ENCODE measurements at places on chromosomes 1 and 21. TPM values are rescaled to one million over a fixed set of nuclear protein-coding genes. Genes with fewer than 3 reads are reported as not detected.

Gene TMPRSS15
- not detected for total RNA-seq

Gene TAS1R3
- total RNA-seq, result 0.32 TPM

DNA sequence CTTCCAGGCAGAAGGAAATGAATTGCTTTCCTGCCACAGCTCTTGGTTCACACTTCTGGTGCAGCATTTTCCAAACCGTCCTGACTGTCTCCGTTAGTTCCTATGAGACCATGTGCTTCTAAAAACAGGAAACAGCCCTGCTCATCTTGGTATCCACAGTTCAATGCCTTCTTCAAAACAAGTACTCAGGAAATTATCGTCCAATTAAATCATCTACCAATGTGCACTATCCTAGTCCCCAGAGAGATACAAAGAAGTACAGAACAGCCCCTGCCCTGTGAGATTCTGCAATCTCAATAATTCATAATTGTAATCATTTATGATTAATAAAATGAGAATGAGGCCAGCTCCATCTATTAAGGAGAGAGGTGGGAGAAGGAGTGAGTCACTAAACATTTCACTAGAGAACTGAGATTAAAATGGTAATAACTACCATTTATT, 11.2 kb downstream of the CLEC20A start:
- no peak overlapping the region for H3K4me3 ChIP-seq
- DNase-seq, result no peak
- H3K36me3 ChIP-seq, result no peaks in the 10 kb centered on the region
- peaks cover 15% of the 10 kb centered on the region for H3K4me1 ChIP-seq

DNA sequence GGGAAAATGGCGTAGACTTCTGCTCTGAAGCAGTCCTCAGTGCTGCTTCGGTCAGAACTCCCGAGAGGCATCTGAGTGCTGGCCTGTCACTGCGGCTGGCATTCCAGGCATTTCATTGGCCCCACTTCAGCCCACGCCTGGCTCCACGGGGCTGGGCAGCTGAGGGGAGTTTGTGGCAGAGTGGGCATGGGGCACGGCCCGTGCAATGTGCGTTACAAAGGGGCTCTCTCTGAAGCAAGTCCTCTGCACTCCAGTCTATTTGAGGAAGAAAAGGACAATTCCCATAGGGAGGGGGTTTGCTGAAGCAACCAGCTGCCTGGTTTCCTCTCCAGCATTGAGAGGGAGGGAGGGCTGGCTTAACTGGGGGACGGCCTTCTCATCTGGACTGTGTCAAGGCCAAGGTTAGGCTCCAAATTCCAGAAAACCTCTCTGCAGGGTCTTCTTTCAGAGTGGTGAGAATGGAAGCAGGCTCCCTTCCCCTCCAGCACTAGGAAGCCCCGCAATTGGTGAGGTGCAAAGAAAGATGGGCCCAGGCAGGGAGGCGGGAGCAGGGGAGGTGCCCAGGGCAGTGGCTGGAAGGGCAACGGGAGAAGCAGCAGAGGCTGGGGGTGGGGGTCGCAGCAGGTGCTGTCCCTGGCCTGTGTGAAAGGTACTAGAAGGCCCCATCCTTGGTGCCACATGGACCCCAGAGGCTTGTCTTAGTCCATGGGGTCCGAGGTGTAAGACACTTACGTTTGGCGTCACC, 21.1 kb upstream of the GPR157 start:
- H3K27ac ChIP-seq, result peak overlapping the region; percentile 74
- no peaks in the 10 kb centered on the region for H3K27me3 ChIP-seq
- H3K4me1 ChIP-seq, result peaks cover 25% of the 10 kb centered on the region
- no peak overlapping the region for H3K4me3 ChIP-seq

- H3K27ac ChIP-seq, result peak overlapping the region; percentile 96
- no peaks in the 10 kb centered on the region for H3K27me3 ChIP-seq
- H3K4me3 ChIP-seq, result peak overlapping the region; percentile 95
- DNase-seq, result no peak
- peaks cover 27% of the 10 kb centered on the region for H3K4me1 ChIP-seq
Measured at GRCh38 chr1:108199201-108199691, 897 bp downstream of the SLC25A24 start.

- H3K4me1 ChIP-seq, result peaks cover 16% of the 10 kb centered on the region
- peak overlapping the region; percentile 79 for H3K27ac ChIP-seq
- peak overlapping the region; percentile 93 for H3K4me3 ChIP-seq
Measured at GRCh38 chr1:184755226-184756065, 788 bp upstream of the EDEM3 start.

DNA sequence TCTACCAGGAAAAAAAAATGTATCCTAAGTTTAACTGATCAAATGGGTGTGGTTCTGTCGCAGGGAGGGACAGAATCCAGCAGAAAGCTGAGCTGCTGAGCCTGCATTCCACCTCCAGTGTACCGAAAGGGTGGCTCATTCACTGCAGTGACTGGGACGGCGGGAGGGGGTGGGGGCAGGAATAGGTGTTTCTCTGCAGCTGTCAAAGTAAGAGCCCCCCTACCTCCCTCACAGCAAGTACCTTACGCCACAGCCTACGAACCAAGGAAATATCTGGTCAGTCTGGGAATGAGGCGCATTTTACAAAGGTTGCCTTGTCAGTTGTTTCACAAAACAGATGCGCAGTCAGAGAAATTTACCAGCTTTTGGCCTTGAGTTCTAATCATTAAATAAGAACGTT, 1.7 kb downstream of the S100B start:
- H3K27me3 ChIP-seq, result no peaks in the 10 kb centered on the region
- no peak overlapping the region for H3K4me3 ChIP-seq
- no peak overlapping the region for H3K27ac ChIP-seq
- no peak for DNase-seq
- peaks cover 19% of the 10 kb centered on the region for H3K4me1 ChIP-seq
- H3K36me3 ChIP-seq, result no peaks in the 10 kb centered on the region

Gene CNTN2
- not detected for total RNA-seq
